ENCODE measurements at places on chromosomes 4 and X. TPM values are rescaled to one million over a fixed set of nuclear protein-coding genes. Genes with fewer than 3 reads are reported as not detected.

Gene FAM9B
- total RNA-seq = not detected

Gene CXorf49
- not detected for total RNA-seq

Gene SPANXN4
- total RNA-seq = not detected

Gene NSG1
- total RNA-seq = 0.57 TPM

Gene MAGEB2
- not detected for total RNA-seq

Gene DMP1
- not detected for total RNA-seq

Gene PABPC1L2B
- total RNA-seq = not detected

Gene MBNL3
- total RNA-seq = 9.4 TPM

Gene PCSK1N
- total RNA-seq = 0.52 TPM

Gene GRIA2
- total RNA-seq = 1.6 TPM

Gene POLN
- 3.5 TPM for total RNA-seq

Gene CPLX1
- total RNA-seq = 2.5 TPM

Gene NHS
- 11.1 TPM for total RNA-seq

Gene GABRG1
- total RNA-seq = not detected

Gene ASB5
- total RNA-seq = 2.5 TPM

Gene GPRIN3
- total RNA-seq = 3.5 TPM

Gene CHM
- total RNA-seq = 20.7 TPM

Gene MAGEA10
- not detected for total RNA-seq

Gene ANXA10
- not detected for total RNA-seq

Gene PPARGC1A
- 20.7 TPM for total RNA-seq

Gene GAGE13
- total RNA-seq = not detected

Gene CAPN6
- total RNA-seq = 0.33 TPM

Gene RASSF6
- not detected for total RNA-seq

Gene PDLIM3
- 540 TPM for total RNA-seq

Gene BMPR1B
- 13.9 TPM for total RNA-seq

Gene CD38
- total RNA-seq = 12.1 TPM

Gene GATB
- total RNA-seq = 14.2 TPM

Gene DDX53
- not detected for total RNA-seq

Gene CABS1
- total RNA-seq = not detected

Gene UGT2B7
- not detected for total RNA-seq

Gene ABCG2
- total RNA-seq = 1.6 TPM

Gene NDST3
- total RNA-seq = 0.10 TPM

Gene XIAP
- total RNA-seq = 41.4 TPM
